Sigmoid colon (tissue), 7 donors: ENCODE measurements at places on chromosomes 6 and 20.

- H3K27me3 ChIP-seq: peaks cover 25% of the 10 kb centered on the region
- H3K27ac ChIP-seq: no peak overlapping the region
These were observed 4.2 kb upstream of the ADGRG6 start for GRCh38 chr6:142297605-142297995.

- no peak overlapping the region for H3K27ac ChIP-seq
- no peaks in the 10 kb centered on the region for H3K36me3 ChIP-seq
- no peak for DNase-seq
- no peaks in the 10 kb centered on the region for H3K27me3 ChIP-seq
These were observed 278.8 kb upstream of the RUNX2 start for GRCh38 chr6:45049188-45049843.

GRCh38 chr6:13702809-13703302 is 8.8 kb downstream of the RANBP9 start:
- no peaks in the 10 kb centered on the region for H3K36me3 ChIP-seq
- no peak overlapping the region for H3K4me3 ChIP-seq
- no peaks in the 10 kb centered on the region for H3K27me3 ChIP-seq
- no peak overlapping the region for H3K27ac ChIP-seq
- peaks cover 53% of the 10 kb centered on the region for H3K4me1 ChIP-seq

GRCh38 chr20:24787071-24787470 is 162.0 kb upstream of the CST7 start:
- no peaks in the 10 kb centered on the region for H3K4me1 ChIP-seq
- no peaks in the 10 kb centered on the region for H3K27me3 ChIP-seq
- H3K36me3 ChIP-seq: no peaks in the 10 kb centered on the region
- H3K27ac ChIP-seq: no peak overlapping the region
- DNase-seq: no peak

GRCh38 chr6:149889326-149889725 is 8.6 kb downstream of the RAET1E start:
- H3K36me3 ChIP-seq: no peaks in the 10 kb centered on the region
- no peak overlapping the region for H3K27ac ChIP-seq
- H3K4me3 ChIP-seq: no peak overlapping the region

DNA sequence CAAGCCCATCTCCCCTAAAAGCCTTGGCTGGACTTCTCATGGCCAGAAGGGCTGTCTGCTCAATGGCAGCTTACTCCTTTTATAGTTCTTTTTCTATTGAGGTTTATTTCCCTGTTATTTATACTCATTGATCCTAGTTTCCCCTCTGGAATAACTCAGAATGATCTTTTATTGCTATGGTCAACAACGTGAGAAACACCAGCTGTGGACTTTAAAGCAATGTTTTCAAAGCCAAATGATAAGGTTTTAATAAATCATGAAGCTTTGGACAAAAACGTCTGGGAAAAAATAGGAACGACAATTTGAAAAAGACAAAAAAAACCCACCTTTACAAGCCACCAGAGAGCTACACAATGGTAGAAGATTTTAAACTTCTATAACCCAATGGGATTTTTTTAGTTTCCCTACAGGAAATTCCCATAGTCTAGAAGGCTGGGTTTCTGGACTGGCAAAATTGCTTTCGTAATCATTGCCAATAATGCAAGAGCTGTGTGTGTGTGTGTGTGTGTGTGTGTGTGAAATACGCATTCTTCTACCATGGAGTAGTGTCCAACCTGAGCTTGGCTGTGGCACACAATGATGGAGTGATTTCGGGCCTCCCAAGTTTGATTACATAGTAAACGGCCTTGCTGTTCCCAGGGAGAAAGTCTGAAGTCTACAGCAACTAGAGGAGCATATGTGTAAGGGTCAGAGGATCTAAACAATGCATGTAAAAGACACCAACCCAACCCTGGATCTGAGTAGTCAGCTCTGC is 396.0 kb downstream of the SYNE1 start:
- H3K36me3 ChIP-seq: peaks cover 26% of the 10 kb centered on the region
- DNase-seq: no peak
- no peak overlapping the region for H3K4me3 ChIP-seq
- no peaks in the 10 kb centered on the region for H3K27me3 ChIP-seq

DNA sequence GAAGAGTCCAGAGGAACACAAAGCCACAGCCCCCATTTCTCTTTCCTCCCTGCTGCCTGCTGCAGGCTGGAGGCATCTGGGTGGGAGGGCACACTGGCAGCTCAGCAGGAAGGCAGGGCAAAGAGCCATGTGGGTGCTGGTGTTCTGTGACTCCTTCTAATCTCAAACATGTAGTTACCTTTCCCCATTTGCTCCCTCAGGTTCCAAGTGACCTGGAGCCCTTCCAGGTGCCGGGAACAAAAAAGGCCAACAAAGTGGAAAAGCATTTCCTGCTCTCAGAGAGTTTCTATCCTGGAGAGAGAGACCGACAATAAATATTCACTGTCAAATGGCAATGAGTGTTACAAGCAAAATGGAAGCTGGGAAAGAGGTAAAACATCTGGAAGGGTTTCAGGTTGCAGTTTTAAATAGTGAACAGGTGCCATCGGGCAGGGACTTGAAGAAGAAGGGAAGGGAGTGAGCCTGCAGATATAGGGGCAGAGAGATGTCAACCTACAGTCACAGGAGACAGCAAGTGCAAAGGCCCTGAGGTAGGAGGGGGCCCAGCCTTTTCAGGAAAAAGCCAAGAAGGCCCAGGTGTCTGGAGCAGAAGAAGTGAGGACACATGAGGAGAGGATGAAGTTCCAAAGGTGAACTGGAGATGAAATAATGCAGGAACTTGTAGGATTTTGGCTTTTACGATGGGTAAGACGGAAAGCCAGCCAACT is 43.6 kb upstream of the IYD start:
- H3K27ac ChIP-seq: no peak overlapping the region
- no peaks in the 10 kb centered on the region for H3K4me1 ChIP-seq
- no peak overlapping the region for H3K4me3 ChIP-seq
- H3K27me3 ChIP-seq: no peaks in the 10 kb centered on the region
- no peak for DNase-seq

DNA sequence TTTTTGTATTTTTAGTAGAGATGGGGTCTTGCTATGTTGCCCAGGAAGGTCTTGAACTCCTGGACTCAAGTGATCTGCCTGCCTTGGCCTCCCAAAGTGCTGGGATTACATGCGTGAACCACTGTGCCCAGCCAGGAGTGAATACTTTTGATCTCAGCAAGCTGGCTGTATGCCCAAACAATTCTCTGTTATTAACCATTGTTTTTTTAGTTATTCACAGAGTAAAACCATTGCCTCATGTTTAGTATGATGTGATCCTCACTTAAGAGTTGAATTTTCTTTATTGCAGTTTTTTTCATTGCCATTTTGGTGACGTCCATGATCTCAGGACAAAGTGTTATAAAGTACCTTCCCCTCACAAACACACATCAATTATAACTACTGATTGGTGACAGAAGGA is 14.8 kb downstream of the C6orf141 start:
- DNase-seq: no peak
- no peak overlapping the region for H3K4me3 ChIP-seq
- no peaks in the 10 kb centered on the region for H3K36me3 ChIP-seq
- no peaks in the 10 kb centered on the region for H3K4me1 ChIP-seq
- H3K27ac ChIP-seq: no peak overlapping the region
- no peaks in the 10 kb centered on the region for H3K27me3 ChIP-seq

- H3K4me3 ChIP-seq: no peak overlapping the region
- H3K27ac ChIP-seq: no peak overlapping the region
- DNase-seq: no peak
- H3K36me3 ChIP-seq: no peaks in the 10 kb centered on the region
These were observed 287.0 kb downstream of the PACRG start for GRCh38 chr6:163014736-163015135.

DNA sequence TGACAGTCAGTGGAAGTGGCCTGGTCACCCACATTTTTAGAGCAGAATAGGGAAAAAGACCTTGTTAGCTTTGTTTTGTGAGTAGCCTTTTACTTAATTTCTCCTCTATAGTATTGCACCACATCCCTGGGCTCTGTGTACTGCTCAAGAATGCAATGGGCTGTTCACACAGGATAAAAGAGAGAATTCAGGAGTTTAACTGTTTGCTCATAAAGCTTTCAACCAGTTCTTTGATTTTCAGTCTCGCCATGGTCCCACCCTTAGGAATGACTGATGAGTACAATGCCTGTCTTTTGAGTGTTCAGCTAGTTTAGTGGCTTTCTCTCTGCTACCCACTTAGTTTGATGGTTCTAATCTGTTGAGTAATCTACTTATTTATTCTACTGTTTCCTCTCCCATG is 129.7 kb downstream of the PLG start:
- H3K4me3 ChIP-seq: no peak overlapping the region
- H3K27me3 ChIP-seq: no peaks in the 10 kb centered on the region
- DNase-seq: no peak
- H3K27ac ChIP-seq: no peak overlapping the region

DNA sequence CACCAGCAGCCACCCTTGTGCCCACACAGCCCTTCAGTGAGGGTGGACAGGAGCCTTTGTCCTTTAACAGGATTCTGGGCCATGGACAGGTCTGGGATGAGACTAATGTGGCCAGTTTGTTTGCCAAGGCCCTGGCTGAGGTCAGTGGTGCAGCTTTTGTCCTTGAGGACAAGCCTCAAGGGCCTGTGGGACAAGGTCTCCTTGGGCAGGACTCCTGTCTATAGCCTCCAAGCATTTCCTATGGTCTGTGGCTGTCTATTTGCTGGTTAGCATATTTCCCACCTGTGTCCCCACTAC is 44.1 kb downstream of the SUN5 start:
- no peaks in the 10 kb centered on the region for H3K27me3 ChIP-seq
- no peak overlapping the region for H3K4me3 ChIP-seq
- no peaks in the 10 kb centered on the region for H3K36me3 ChIP-seq

GRCh38 chr20:21230220-21230619 is 72.9 kb upstream of the XRN2 start:
- H3K27ac ChIP-seq: no peak overlapping the region
- H3K36me3 ChIP-seq: peaks cover 25% of the 10 kb centered on the region
- H3K27me3 ChIP-seq: no peaks in the 10 kb centered on the region
- no peak overlapping the region for H3K4me3 ChIP-seq
- DNase-seq: no peak

DNA sequence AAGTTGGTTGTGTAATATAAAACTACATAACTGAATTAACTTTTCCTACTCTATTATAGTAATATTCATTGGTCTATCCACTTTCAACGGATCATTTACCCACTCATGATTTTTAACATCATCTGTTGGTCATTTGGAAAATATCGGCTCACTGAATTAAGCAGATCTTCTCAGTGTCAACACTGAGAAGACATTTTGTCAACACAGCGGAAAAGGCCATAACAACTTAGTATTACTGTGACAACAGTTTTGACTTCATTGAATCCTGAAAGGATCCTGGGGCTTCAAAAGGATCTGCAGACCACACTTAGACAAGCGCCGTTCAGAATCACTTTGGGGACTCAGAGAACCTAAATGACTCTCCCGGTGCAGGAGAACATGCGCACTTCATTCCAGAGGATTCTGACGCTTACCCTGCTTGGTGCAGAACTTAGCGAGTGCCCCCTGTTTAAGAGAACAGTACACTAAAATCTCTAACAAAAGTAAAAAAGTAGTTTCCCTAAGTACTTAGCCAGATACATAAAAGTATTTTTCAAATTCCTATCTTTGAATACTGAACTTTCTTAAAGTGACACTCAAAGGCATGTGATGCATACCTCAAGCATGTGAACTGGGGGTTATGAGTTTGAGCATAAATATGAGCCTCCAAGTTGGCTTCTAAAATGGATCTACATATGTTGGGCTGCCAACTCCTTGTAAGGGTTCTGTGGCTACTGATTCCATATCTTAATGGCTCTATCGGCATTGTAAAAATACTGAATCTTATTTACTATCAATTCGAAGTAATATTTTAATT is 4.0 kb downstream of the ZBTB2 start:
- no peak for DNase-seq
- H3K4me1 ChIP-seq: peaks cover 5% of the 10 kb centered on the region
- H3K36me3 ChIP-seq: no peaks in the 10 kb centered on the region

DNA sequence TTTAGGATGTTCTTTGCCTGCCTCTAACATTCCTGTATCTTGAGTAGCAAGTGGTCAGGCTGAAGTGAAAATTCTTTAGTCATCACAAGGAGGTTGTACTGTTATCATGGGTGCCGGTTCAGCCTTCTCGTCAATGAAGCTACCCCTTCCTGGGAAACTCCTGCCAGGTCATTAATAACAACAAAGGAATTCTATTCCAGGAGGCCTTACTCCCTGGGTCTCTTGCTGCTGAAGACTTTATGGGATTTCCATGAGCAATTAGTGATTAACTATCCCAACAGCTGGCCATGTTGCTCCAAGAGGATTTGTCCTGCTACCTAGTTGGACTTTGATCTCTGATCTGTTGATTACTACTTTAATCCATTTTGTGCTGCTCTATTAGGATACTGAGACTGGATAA is 62.7 kb upstream of the ELOVL5 start:
- H3K4me1 ChIP-seq: no peaks in the 10 kb centered on the region
- H3K27ac ChIP-seq: no peak overlapping the region
- H3K4me3 ChIP-seq: no peak overlapping the region
- no peak for DNase-seq
- no peaks in the 10 kb centered on the region for H3K36me3 ChIP-seq
- no peaks in the 10 kb centered on the region for H3K27me3 ChIP-seq

DNA sequence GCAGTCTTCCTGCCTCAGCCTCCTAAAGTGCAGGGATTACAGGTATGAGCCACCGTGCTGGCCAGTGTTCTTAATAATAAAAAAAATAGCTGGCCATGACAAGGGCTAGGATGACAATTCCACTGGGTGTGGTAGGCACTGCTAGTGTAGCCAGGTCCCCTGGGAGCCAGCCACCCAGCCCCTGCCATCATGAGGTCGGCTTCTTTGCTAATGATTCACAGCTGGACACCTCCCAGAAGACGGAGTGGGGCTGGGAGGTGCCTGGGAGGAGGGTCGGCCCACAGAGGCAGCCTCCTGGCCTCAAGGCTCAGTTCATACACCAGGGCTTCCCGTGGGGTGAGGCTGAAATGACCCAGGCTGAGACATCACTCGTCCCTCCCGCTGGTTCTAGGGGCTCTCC is 230.4 kb downstream of the TAF4 start:
- no peak for DNase-seq
- no peak overlapping the region for H3K27ac ChIP-seq
- no peaks in the 10 kb centered on the region for H3K4me1 ChIP-seq
- H3K4me3 ChIP-seq: no peak overlapping the region

- H3K27me3 ChIP-seq: no peaks in the 10 kb centered on the region
- peaks cover 11% of the 10 kb centered on the region for H3K4me1 ChIP-seq
- peak overlapping the region; percentile 55 for H3K4me3 ChIP-seq
- no peaks in the 10 kb centered on the region for H3K36me3 ChIP-seq
- H3K27ac ChIP-seq: peak overlapping the region; percentile 78
These were observed 6.8 kb upstream of the SOX4 start for GRCh38 chr6:21586740-21587178.

- H3K27me3 ChIP-seq: peaks cover 4% of the 10 kb centered on the region
- H3K36me3 ChIP-seq: no peaks in the 10 kb centered on the region
- DNase-seq: peak; percentile 87
These were observed 9.5 kb upstream of the HLA-DOA start for GRCh38 chr6:33018904-33019303.

- H3K4me3 ChIP-seq: no peak overlapping the region
- H3K4me1 ChIP-seq: no peaks in the 10 kb centered on the region
- no peak overlapping the region for H3K27ac ChIP-seq
- H3K36me3 ChIP-seq: no peaks in the 10 kb centered on the region
- DNase-seq: no peak
These were observed 37.6 kb downstream of the NR2E1 start for GRCh38 chr6:108203189-108204112.
